ENCODE measurements at places on chromosomes 2 and 18. TPM values are rescaled to one million over a fixed set of nuclear protein-coding genes. Genes with fewer than 3 reads are reported as not detected.

The CD8B2 gene
- not detected for total RNA-seq

The TGFA gene
- not detected for total RNA-seq

The UGT1A7 gene
- not detected for total RNA-seq

The ERLEC1 gene
- 36.0 TPM for total RNA-seq

The EIF2AK3 gene
- 22.5 TPM for total RNA-seq

The RMDN2 gene
- total RNA-seq = 0.89 TPM

The SNED1 gene
- total RNA-seq = 1.5 TPM

The SFTPB gene
- not detected for total RNA-seq

The FAM161A gene
- total RNA-seq = 5.5 TPM

The SLC4A5 gene
- 1.2 TPM for total RNA-seq

The ICA1L gene
- 6.2 TPM for total RNA-seq

The IL36G gene
- not detected for total RNA-seq

The HOXD12 gene
- not detected for total RNA-seq

The RBKS gene
- total RNA-seq = 1.8 TPM

The LRRC30 gene
- total RNA-seq = not detected

The TRIM43B gene
- total RNA-seq = not detected

The METAP1D gene
- 7.9 TPM for total RNA-seq

The SPHKAP gene
- not detected for total RNA-seq

The CLEC4F gene
- total RNA-seq = not detected

The MYOM1 gene
- 2.4 TPM for total RNA-seq

The CPO gene
- not detected for total RNA-seq

The POTEJ gene
- total RNA-seq = not detected

The STARD7 gene
- 206 TPM for total RNA-seq

The EGR4 gene
- 0.46 TPM for total RNA-seq

The GREB1 gene
- total RNA-seq = 0.23 TPM

Measured in activated T-helper 2 cell treated with anti-CD3 and anti-CD28 coated beads, Interferon-gamma antibody, Interleukin-2, Interleukin-4, amounts not matched to agents 10 μg/mL and 5 μg/mL and 100 μg/mL, durations not matched to agents 14 hours and 24 hours and 36 hours (primary cell).